Cardiac muscle cell (in vitro differentiated cells and primary cell): ENCODE measurements at places on chromosomes 3 and 15.

DNA sequence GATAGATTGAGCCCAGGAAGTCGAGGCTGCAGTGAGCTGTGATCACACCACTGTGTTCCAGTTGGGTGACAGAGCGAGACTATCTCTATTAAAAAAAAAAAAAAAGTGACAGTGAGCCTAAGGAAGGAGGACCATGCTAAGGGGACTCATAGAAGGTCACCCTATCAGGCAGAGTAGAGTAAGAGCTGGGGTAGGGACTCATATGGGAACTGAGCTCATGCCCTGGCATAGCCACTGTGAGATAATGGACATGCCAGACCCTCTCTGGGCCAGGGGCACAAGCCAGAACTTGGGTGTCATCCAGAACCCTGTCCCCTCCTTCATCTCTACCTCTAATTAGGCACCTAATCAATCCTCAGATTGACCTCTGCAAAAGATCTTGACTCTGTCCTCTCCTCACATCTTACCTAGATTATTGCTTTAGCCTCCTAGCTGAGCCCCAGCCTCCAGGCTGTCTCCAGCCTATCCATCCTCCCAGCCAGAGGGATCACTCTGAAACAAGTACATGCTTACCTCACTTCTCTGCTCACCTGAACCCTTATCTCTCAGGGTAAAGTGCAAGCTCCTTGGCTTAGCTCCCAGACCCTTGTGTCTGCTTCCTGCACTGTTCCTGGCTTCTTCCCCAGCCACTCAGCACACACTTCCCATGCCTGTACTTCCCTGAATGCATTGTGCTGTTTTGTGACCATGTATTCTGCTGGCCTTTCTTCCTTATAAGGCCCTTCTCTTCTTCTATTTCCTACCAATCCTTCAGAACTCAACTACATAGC lies 76.4 kb downstream of the DAPK2 start:
- DNase-seq = no peak

- DNase-seq = no peak
Measured at GRCh38 chr3:167705840-167706239, 28.9 kb downstream of the PDCD10 start.

GRCh38 chr3:126125781-126126251 lies 41.9 kb upstream of the SLC41A3 start:
- no peak for DNase-seq

- peak; percentile 46 for DNase-seq
Measured at GRCh38 chr15:35168464-35168863, 83.4 kb upstream of the NANOGP8 start.

DNA sequence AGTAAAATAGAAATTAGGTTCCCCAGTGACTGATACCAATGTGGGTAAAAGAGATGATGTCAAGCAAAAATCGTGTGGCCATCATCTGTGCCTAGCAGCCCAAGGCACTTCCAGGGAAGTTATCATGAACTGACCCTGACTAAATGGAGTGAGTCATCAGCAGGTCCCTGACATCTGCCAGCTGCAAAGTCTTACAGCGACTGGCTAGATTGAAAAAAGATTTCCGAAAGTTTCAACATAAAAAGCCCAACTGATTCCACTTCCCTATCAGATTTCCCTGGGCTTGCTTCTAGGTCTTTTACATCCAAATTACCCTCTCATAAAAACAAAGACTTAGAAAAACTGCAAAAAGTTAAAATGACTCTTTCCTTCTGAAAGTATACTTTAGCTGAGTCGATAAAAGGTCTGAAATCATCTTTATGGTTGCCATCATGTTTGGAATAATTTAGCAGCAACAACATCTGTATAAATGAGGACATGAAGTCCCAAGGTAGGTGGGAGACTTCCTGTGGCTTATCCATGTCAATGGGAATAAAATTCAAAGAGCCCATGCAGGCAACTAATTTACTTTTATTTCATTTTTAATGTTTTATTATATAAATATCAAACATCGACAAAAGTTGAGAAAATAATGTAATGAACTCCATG lies 342.8 kb downstream of the ERC2 start:
- peak; percentile 22 for DNase-seq

GRCh38 chr15:68650901-68651709 lies 72.3 kb downstream of the CORO2B start:
- DNase-seq = peak; percentile 49

DNA sequence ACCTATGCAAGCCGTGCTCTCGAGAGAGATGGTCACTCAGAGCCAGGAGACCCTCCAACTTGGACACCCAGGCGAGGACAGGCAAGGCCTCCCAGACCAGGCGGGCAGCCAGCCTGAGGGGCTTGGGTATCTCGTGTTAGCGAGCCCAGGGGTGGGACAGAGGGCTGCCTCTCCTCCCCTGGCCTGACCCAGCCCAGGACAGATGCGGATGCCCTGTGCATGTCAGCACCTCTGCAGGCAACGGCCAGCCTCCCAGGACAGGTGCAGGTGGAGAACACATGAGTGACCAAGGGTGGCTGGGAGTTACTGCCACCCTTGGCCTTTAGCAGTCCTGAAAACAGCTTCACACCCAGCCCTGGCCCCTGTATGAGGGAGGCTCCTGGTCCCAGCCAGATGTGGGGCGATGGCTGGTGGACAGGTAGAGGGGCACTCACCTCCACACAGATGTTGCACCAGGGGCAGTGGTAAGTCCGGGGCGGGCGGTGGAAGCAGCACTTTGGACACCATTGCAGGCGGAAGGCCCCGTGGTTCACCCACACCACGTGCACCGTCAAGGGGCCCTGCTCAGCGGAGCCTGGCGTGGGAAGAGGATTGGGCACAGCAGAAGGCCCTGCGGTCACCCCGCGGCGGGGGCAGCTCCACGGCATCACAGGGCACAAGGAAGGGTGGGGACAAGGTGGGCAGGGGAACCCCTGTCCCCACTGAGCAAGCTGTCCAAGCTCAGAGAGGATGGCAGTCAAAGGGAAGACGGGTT lies 2.1 kb downstream of the ZDHHC19 start:
- no peak for DNase-seq

- no peak for DNase-seq
Measured at GRCh38 chr15:85427286-85428028, 47.1 kb downstream of the AKAP13 start.

GRCh38 chr3:72353236-72354128 lies 494.8 kb downstream of the SHQ1 start:
- no peak for DNase-seq

- DNase-seq = peak; percentile 61
Measured at GRCh38 chr3:29286478-29287240, 5.8 kb downstream of the RBMS3 start.

- DNase-seq = peak; percentile 66
Measured at GRCh38 chr15:69060041-69060481, 45.6 kb downstream of the NOX5 start.

DNA sequence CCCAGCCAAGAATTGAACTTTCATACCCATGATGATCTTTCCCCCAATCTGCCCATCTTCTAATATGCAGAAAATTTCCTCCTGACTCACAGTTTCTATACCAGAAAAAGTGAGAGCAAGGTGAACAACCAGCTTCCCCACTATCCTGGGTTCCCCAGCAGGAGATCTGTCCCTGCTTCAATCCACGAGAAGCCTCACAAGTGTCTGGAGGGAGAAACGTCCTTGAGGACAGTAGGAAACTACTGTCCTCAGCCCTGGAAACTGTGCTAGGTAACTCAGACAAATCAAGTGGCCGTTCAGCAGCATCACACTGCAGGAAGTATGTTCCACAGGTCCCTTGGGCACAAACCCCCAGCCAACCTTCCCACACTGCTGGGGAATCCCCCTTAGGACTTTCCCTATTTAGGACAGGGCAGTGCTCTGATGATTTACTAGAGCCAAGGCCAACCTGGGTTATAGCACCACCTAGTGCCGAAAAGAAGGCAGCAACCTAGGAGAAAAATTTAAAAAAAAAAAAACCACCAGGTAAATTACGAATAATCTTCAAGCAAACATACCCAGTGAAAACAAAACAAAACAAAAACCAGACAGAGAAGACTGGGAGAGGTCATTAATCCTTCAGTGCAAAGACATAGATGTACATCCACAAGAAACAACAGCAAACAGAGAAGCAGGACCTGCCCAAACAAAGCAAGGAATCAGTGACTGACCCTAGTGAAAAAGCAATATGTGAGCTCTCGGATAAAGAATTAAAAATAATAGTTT lies 36.0 kb downstream of the MORC1 start:
- peak; percentile 66 for DNase-seq

DNA sequence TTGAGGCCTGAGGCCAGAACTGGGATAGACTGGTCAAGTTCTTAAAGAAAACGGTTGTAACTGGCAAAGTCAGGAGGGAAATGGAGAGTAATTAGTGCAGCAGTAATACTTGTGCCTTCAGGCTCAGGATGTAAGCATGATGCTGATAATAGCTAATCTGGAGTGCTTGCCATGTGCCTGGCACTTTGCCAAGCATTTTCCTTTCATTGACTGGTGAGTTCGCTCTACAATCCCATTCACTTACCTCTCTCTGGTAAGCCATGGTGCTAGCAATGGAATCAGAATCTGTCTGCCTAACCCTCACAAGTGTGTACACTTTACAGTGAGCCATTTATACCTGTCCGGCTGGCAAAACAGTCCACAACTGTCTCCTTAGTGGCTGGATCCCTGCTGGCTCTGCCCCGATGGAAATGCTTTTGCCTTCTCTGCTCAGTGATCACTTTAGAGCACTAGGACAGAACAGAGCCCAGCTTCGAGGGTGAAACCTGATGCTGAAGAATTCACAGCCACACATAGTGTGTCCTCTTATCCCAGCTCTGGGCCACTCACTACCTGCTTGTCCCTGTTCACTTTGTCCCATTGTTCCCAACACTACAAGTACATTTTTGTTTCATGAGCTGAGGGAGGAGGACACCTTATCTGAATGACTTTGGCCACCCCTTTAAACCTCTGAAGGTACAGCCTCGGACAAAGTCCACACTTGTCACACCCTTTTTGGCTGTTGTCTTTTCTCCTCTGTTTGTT lies 10.3 kb downstream of the CHP1 start:
- DNase-seq = peak; percentile 24

DNA sequence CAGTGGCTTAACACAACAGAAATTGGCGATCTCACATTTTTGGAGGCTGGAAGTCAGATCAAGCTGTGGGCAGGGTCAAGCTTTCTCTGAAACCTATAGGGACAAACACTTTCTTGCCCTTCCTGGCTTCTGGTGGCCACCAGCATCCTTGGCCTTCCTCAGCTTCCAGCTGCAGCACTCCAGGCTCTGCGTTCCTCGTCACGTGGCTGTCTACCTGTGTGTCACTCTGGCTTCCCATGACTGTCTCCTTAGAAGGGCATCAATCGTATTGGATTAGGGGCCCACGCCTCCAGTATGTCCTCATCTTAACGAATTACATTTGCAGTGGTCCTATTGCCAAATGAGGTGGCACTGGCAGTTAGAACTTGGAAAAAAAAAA lies 25.8 kb downstream of the DNASE1L3 start:
- no peak for DNase-seq

DNA sequence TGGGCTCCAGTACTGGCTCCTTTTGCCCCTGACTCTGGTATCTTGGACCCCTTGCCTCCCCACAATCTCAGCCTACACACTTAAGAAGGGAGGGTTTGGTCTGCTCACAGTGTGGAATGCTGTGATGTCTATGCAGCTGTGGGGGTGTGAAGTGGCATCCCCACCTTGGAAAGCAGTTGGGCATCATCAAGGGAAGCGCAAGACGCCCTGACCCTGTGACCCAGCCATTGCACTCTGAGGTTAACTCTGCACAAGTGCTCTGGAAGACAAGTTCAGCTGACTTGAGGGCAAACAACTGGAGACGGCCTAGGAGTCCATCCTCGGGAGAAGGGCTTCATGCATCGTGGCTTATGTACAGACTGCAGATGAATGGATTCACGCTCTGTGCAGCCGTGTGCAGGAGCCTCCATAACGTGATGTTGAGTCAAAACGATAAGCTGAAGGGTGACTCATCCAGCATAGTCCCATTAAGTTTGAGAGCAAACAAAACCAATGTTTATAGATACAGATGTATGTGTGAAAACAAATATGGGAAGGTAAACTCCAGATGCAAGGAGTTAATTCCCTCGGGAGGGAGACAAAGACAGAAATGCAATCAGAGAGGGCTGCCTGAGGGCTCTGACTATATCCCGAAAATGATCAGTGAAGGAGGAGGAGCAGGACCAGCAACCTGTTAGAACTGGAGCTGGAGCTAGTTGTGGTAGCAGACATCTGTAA lies 86.8 kb downstream of the LSM3 start:
- no peak for DNase-seq

- no peak for DNase-seq
Measured at GRCh38 chr15:73758461-73758860, 5.3 kb upstream of the INSYN1 start.

DNA sequence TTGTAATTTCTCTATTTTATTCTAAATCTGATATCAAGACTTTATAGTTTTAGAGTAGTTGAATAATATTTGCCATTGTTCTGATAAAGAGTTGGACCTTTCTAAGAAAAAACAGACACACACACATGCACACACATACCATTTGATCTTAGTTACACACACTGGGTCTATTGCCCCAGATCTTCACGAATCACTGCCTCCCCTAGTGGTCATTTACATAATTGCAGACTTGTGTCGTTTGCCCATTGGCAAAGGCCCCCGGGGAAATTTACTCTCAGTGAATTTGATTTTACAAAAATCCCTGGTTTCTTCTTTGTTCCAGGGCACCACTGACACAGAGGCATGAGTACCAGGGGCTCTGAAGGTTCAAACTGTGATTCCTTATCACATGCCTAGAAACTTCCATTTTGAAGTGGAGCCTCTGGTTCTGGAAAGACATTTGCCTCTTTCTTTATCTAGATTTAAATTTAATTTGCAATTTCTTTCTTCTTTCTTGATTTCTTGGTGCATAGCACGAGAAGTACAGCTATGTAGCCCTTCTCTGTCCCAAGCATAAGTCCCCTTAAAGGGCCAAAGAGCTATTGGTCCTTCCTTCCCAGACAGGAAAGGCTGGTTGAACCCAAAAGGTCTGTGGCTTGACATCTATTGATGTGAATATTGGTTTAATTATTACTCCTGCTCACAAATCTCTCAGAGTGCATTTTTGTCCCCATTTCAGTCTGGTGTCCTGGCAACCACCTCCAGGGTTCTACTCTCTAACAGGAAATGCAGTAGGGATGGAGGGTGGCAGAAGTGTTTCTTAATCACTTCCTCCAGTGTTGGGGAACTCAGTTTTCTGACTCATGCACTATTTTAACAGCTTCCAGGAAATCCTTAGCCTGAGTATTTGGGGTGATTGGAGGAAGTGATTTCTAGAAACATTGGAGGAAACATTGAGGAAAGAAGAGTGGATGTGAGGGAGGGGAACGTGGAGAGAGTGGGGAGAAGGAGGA lies 32.4 kb upstream of the SLC6A11 start:
- DNase-seq = peak; percentile 41

DNA sequence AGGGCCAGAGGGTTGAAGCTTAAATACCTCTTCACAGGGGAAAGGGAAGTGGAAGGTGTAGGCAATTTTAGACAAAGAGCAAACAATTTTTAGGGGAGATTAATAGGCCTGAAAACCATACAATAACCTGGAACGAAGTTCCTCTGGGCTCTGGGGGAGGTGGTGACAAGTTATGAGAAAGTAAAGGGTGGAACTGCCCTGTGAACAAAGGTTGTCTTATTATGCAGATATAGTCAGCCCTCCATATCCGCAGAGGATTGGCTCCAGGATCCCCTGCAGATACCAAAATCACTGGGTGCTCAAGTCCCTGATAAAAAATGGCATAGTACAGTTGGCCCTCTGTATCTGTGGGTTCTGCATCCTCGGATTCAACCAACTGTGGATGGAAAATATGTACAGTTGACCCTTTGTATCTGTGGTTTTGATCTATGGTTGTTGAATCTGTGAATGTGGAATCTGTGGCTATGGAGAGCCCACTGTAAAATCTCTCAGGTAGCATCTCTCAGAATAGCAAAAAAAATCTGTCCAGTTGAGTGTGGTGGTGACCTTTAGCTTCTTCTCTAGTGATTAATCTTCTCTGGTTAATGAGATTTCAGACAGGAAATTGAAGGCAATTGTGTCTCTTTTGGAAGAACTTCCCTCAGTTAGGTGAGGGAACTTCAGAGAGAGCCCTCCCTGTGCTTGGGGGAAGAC lies 40.2 kb downstream of the CLEC3B start:
- no peak for DNase-seq
